ENCODE measurements at places on chromosomes 2 and 18.

- DNase-seq, result no peak
Observed at GRCh38 chr2:229154381-229154780, 116.7 kb downstream of the PID1 start.

DNA sequence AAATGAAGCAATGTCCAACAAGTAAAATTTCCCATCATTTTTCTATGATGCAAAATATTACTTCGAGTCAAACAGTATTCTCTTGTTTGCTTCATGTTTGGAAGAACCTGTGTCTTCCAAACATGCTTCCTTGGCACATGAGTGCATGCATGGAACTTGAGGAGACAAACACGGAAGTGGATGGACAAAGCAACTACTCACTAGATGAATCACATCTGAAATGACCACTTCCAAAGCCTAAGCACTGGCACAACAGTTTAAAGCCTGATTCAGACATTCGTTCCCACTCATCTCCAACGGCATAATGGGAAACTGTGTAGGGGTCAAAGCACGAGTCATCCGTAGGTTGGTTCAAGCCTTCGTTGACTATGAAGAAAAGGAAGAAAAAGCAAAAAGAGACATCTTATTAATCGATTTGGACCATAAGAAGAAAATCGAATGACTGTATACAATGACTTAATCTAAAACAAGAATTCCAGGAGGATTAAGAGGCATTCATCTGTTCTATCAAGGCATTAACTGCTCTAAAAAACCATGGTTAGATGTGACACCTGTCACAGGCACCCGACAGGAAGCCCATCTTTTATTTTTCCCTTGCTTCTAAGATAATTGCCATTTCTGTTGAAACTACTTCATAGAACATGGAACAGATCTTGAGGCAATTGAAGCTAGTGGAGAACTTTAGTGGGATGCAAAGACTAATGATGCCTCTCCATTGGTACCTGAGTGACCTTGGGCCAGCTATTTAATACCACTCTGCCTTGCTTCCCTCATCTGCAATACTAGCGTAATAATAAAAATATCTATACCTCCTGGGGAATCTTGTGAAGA lies 56.0 kb downstream of the ATIC start:
- DNase-seq, result no peak

DNA sequence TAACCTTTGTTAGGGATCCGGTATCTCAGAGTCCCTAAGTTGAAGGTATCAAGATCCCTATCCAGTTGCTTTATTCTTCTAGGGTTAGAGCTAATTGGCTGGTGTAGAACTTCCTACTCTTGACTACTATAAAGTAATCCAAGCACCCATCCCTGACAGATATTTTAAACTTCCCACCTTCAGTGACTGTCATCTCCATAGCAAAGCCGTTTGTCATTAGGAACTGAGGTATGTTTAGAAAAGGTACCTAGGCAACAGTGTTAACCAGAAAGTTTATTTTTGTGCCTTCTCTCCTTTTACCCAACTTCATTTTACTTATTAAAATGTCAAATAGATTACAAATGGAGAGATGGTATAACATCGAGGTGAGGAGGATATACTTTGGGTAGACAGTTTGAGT lies 4.5 kb downstream of the FAM117B start:
- DNase-seq, result no peak

- DNase-seq, result no peak
Observed at GRCh38 chr2:220192994-220193753, 565.7 kb downstream of the SLC4A3 start.

DNA sequence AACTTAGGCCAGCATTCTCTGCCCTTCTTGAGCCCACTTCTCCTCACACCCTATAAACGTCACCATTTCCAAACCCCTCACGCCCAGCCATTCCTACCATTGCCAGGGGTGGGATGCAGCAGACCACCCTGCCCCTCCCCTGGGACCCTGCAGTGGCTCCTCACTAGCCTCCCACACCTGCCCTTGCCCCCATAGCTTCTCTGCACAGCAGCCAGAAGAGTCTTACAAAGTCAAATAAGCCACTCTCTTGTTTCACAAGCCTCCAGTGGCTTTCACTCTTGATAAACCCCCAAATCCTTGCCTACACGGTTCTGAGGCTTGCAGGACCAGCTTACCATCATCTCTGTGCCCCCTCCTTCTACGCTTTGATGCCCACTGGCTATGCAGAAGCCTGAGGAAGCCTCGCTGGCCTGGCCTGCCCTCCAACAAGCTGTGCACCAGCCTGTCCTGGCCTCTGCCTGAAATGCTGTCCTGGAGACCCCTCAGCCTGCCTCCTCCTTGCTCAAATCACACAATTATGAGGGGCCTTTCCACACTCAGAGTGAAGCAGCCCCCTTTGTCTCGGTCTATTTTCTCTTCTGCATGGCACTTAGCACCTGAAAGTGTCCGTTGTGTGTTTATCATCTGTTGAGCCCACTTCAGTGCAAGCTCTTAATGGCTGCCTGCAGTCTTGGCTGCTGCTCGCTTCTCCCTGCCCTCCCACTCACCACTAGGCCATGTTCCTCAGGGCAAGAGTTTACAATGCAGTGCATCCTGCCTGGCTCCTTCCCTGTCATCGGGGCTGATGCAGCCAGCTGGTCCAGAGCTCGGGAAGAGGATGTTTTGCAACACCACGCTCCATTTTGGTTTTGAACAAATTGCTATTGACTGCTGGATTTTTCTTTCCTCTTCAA lies 82.6 kb upstream of the RGPD5 start:
- no peak for DNase-seq

DNA sequence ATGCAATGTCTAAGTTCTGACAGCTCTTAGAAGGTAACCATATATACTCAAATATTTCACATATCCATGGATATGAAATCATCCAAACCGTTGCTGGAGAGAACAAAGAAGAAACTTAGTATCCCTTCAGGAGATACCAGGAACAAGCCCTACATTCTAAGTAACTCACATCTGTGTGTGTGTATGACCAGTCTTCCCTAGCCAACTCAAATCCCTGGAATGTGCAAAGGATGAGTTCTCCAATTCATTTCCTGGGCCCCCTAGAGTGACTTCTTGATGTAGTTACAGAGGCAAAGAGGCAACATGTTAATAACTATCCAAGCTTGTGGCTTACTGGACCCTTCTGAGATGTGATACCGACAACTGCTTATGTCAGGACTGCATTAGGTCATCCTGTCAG lies 20.1 kb downstream of the TPGS2 start:
- DNase-seq, result no peak

GRCh38 chr2:205130111-205130829 lies 552.0 kb upstream of the NRP2 start:
- no peak for DNase-seq

DNA sequence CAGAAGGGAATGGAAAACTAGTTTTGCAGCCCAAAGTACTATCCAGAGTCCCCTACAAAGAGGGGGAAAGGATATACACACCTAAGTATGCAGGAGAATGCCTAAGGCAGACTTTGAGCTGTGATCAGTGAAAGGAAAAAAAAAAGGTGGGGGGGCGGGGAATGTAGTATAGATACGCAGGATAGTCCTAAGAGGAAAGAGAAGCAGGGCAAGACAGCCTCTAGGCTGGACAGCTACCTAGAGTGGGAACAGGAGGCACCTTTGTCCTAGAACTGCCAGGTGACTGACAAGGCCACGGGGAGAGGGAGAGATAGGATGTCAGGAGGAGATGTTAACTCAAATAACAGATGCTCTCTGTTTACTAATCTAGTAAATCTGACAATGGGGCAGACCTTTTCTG lies 6.0 kb downstream of the REEP1 start:
- DNase-seq, result no peak

GRCh38 chr18:62346333-62347088 lies 21.4 kb downstream of the TNFRSF11A start:
- DNase-seq, result no peak

DNA sequence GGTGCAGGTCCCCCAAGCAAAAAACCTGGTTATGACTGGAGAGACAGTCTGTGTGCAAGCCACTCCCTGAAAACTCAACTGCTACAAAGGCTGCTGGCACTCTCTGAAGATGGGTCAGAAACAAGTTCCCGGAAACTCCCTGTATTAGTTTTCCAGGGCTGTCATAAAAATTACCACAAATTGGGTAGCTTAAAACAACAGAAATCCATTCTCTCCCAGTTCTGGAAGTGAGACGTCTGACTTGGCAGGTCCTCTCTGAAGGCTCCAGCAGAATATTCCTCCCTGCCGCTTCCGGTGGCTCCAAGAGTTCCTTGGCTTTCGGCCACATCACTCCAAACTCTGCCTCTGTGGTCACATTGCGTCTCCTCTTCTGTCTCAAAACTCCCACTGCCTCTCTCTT lies 30.1 kb upstream of the SERPINE2 start:
- DNase-seq, result no peak

- no peak for DNase-seq
Observed at GRCh38 chr2:19369341-19369955, 11.0 kb upstream of the OSR1 start.

- no peak for DNase-seq
Observed at GRCh38 chr18:23542461-23542860, 39.1 kb downstream of the RMC1 start.

- no peak for DNase-seq
Observed at GRCh38 chr2:64716569-64716968, 62.9 kb upstream of the SERTAD2 start.

DNA sequence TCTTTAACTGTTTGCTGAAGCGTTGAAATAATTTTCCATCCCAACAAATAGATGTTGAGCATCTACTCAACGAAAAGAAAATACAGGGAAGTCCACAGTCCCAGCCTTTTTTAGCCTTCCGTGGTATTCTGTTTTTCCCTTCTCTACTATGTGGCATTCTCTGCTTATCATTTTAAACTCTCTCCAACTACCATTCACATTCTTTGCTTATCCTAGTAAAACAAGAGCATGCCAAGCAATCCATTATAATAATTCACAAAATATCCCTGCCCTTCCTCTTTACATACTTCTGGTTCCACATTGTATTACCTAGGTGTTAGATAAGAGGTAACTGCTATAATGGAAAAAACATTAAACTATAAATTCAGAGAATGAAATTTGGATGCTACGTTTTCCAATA lies 1.6 kb upstream of the SESTD1 start:
- DNase-seq, result no peak

- no peak for DNase-seq
Observed at GRCh38 chr2:28356095-28356911, 36.4 kb upstream of the FOSL2 start.

GRCh38 chr18:10235661-10235952 lies 218.8 kb upstream of the APCDD1 start:
- no peak for DNase-seq

- DNase-seq, result no peak
Observed at GRCh38 chr18:12518326-12518725, 110.6 kb downstream of the PRELID3A start.

GRCh38 chr2:208210688-208211451 lies 21.0 kb upstream of the C2orf80 start:
- no peak for DNase-seq

DNA sequence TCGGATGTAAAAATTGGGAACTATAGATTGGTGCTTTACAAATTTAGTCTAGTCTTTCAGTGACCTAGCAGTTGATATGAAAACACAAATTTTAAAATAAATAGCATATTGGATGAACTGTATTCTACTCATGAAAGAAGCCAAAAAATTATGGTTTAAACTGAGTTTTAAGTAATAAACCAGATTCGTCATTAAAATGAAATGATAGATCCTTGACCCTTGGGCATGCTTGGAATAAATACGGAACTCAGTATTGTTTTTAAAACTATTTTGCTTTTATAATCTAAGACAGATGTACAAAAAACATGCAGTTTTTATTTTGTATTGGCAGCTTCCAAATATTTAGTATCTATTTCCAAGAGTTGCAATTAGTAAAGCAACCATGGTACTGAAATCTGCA lies 34.6 kb upstream of the TBR1 start:
- no peak for DNase-seq

- DNase-seq, result no peak
Observed at GRCh38 chr2:38465789-38466127, 88.7 kb upstream of the ATL2 start.

DNA sequence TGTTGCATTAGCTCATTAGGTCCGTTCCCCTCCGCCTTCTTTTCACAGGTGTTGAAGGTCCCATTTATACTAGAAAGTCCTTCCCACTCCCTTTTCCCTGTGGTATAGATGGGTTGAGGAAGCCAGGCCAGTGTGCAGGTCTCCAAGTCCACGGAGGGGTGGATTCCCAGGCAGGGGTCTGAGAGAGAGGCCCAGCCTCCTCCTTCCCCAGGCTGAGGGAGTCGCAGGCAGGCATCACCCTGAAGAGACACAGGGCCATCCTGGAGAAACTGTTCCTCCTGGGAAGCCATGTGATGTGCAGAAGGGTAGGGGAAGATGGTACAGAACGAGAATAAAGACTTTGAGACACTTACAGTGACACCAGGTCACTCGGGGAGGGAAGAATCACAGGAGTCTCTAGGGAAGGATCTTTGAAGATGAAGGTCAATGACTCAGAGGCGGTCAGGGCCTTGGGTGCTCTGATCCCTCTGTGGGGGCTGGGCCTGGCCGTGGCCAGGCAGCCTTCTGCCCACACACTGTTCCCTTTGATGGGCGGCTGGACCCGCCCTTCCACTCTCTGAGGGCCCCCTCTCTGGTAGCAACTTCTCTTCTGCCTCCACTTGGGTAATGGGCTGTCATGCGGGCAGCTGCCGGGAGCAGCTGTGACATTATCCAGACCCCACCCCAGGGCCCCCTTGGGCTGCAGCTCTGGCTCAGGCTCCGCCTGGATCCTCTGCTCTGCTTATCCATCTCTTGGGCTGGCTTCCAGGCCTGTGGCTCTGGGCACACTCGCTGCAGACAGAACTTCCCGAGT lies 45.1 kb downstream of the RHOB start:
- no peak for DNase-seq

DNA sequence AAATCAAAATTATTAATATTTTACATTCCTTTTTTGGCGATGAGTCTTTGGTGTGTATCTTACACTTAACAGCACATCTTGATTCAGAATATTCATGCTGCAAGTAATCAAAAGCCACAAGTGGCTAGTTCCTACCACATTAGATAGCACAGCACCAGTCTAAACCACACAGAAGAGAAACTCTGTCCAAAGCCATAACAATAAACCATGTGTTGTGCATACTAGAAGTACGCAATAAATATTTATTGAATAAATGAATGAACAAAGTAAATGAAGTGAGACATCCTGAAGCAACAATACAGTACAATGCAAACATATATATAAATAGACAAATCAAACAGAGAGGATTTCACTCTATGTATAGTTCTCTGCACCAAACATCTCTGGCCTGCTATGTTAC lies 287.3 kb downstream of the EXOC6B start:
- DNase-seq, result no peak

- DNase-seq, result no peak
Observed at GRCh38 chr18:75213611-75214331, 3.2 kb downstream of the TSHZ1 start.

All from activated T-helper 1 cell treated with anti-CD3 and anti-CD28 coated beads, Interleukin-2, amount 50 U/mL, for 16 hours (primary cell).